Stimulated activated CD4-positive, alpha-beta T cell treated with anti-CD3 and anti-CD28 coated beads, Interleukin-2, amount 100 ng/mL, for 4 hours (primary cell): ENCODE measurements at places on chromosomes 2 and 18.

DNA sequence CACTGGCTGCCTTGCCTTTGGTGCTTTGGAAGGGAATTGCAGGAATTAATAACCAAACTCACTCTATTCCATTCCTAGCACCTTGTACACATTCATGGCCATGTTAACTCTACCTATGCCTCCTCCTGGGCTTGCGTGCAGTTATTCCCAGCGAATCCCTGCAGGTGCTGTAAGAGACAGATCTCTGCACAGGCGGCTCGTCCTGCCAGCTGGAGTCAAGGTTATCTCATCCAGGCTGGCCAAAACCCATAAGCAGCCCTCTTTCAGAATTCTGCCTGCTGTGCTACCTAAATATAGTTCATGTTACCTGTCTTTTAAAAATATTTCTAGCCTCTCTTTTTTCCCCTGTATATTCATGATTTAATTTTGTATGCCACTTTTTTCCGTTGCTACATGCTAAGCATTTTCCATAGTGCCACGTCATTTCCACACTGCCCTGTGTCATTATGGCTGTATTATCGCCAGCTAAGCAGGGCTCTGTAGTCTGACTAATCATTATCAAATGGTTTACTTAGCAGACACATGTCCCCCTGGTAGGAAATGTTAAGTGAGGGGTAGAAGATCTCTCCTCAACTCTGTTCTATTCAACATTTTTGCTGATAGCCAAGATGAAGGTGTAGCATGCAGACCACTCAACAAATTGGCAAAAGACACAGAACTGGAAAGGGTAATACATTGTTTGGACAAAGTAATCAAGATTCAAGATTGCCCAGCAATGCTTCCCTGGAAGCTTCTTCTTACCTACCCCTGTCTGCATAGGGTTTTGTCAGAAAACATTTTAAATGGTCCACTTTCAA, 79.7 kb upstream of the TAF1B start:
- no peak for DNase-seq

- DNase-seq, result no peak
Observed at GRCh38 chr2:54680397-54681041, 42.9 kb upstream of the EML6 start.

GRCh38 chr18:39389800-39390379, 1824.3 kb upstream of the CELF4 start:
- DNase-seq, result no peak

GRCh38 chr2:77873506-77873905, 351.3 kb upstream of the LRRTM4 start:
- DNase-seq, result no peak

- DNase-seq, result no peak
Observed at GRCh38 chr2:39119732-39120520, 925 bp downstream of the SOS1 start.

- DNase-seq, result no peak
Observed at GRCh38 chr2:133685636-133686215, 117.5 kb upstream of the NCKAP5 start.

DNA sequence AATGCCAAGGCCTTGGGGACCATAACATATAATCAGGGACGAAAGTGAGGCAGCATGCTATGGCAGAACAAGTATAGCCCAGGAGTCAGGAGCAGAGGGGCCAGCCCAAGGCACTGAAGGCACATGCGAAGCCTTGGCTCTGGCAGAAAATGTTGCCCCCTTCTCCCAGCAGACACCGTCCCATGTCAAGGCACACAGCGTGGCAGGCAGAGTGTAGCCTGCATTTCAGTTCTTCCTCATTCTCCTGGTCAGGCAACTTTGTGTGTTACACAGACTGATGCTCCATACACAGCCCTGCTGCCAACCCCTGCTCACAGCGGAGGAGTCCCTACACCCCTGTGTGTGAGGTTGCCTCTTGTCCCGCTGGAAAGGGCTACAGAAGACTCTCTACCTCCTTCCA, 480.8 kb downstream of the BCL11A start:
- no peak for DNase-seq

- DNase-seq, result no peak
Observed at GRCh38 chr2:19648583-19648982, 253.2 kb downstream of the TTC32 start.

DNA sequence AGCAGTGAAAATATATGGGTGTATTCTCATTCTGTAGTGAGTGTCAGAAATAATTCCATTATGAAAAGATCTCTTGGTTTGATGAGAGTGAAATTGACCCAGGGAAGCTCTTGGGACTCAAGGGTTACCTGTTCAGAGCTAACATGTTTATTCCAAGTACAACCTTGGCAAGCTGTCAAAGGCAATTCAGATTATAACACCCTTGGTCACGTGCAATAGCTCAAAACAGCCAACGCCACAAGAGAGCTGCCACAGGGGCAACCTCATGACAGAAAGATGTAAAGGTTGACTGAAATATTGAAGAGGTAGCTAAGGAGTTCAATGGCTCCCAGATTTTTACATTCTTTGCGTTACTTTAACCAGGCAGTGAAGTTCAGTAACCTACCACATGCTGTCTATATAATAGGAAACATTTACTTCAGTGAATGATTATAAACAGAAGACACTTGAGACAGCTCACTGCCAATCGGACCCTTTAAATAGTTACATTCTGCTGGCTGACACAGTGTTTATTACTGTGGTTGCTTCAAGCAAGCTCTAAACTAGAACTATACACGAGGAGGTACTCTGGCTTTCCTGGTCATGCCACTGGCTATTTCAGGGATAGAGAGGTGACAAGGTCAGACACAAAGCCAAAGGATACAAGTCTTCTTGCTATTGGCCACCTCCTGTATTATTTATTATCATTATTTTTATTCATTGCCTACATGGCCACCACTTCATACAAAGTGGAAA, 187.3 kb downstream of the PID1 start:
- DNase-seq, result no peak
